ENCODE measurements at places on chromosomes 16 and 17.

- DNase-seq = no peak
These were observed 35.7 kb downstream of the PECAM1 start for GRCh38 chr17:64354824-64355535.

DNA sequence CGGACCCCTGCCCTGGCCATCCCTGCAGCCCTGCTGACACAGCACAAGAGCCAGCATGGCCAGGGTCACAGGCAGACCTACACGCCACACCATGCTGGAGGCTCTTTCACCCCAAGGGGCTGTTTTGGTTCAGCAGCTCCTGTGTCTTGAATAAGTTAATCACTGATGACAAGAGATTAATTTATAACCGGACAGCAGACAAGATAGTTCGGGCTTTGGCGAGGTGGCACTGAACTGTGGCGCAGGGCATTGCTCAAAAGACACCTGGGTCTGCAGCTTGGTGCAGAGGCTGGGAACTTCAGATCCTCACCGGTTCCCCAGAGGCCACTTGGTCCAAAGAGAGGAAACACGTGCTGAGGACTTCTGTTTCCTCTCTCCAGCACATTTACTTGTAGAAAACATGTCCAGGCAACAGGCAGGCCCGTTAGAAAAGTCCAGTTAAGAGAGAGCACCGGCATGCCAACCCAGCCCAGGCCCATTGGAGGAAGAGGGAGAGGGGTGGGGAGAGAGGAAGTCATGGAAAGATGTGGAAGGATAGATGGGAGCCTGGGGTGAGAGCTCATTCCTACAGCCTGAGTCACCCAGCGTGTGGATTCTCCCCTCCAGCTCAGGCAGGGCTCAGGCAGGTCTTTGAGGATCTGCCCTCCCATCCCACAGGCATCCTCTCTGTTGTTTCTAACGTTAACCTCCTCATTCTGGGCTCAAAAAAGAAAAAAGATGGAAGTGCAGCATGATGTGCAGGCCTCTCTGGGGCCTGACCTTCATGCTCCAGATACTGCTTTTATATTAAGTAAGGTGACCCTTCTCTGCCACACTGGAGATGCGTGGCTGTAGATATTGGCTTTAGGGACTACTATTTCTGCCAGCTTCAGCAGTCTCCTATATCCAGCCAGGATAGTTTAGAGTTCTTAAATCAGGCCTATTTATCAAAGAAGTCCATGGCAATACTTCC, 80.0 kb upstream of the HNF1B start:
- DNase-seq = no peak

DNA sequence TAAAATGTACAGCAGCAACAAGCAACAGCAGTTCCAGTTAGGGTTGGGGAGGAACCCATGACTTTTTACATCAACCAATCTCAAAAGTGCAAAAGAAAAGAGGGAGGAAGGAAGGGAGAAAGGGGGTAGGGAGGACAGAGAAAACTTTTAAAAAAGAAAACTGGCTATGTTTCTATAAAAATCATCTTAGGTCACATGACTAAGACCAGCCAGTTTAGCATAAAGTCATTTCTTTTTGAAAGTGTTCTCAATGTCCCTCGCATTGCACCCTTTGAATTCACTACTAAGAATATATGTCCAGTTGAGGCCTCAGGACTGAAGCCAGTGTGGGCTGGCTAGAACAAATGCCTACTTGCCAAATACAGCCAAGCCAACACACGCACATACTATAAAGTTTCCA, 28.9 kb downstream of the DCUN1D3 start:
- DNase-seq = no peak

GRCh38 chr17:80826346-80826954, 165.2 kb upstream of the CHMP6 start:
- no peak for DNase-seq

DNA sequence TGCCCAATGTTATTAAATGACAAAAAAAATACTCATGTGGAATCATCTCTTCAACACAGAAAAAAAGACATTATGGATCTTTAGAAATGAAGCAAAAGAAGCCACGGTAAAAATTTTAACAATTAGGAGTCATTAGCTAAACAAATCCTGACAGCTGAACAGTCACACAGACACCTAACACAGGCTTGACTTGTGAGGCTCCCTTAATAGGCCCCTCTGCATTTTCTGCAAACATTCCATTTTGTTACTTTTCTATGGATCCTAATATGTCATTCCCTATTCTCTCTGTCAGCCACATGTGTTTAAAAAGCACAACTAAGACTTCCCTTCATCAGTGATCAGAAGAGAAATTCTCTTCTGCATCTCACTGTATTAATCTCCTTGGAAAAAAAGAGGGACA, 1331.5 kb downstream of the CDH8 start:
- DNase-seq = no peak

- DNase-seq = no peak
These were observed 23.6 kb downstream of the ADAD2 start for GRCh38 chr16:84214451-84215066.

DNA sequence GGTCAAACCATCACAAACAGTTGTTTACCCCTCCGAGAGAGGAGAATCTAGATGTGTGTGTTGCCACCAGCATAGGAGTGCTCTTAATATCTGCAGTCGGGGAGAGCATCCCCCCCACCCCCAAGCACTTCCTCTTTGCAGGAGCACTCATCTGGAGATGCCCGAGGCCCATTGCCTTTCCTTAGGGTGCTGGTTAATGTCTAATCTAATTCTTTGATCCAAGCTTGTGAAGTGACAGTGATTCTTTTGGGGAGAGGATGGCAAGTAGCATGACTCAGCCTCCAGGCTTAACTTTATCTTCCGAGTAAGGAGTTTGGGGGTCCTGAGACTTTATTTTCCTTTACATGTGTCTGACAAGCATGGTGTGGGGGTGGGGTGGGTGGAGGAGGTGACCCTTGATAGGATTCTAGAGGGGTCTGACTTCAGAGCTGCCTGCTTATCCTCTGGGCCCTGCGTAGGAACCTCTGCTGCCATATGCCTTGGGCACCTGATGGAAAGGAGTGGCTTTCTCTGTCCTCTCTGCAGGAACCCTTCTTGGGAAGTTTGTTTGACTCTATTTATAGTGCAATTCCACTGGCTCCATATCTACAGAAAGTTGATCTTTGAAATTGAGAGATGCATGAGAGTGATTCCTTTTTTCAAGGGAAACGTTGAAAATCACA, 207.1 kb downstream of the SPECC1 start:
- DNase-seq = no peak

DNA sequence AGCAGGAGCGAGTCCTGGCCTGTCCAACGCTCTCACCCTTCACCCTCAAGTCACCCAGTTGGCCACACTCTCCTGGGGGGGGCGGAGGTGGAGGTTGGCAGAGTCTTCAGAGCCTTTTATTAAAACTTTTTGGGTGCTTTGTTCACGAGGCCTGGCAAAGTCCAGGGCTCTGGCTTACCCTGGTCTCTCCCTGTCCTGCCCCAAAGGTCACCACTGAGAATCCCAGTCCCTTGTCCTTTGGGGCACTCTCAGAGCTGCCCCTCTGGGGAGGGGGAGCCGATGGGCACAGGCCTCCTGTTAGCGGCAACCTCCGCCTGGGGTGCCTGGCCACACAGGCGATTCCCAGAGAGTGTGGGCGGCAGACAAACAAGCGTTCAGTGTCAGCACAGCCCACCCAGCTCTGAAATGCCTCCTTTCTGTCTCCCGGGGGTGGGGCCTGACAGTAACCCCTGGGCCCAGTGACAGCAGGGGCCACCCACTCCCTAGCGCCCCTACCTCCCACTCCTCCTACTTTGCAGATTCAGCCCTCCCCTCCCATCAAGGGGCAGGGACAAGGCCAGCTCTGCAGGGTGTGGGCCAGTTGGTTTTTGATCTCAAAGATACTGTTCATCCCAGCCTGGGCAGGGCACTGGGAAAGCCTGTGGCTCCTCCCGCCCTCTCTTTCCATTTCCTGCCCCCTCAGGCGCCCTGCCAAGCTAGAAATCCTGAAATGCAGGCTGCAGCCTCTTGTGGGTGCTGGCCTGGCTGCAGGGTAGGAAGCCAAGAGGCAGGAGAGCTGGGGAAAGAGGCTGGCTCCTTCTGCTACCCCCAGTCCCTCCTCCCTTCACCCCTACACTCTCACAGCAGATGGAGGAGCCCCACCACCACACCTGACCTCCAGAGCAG, 36.6 kb upstream of the EMP2 start:
- no peak for DNase-seq

GRCh38 chr16:48489376-48489775, 104.2 kb upstream of the SIAH1 start:
- DNase-seq = no peak

GRCh38 chr17:9241371-9241712, 220.0 kb downstream of the NTN1 start:
- no peak for DNase-seq

- no peak for DNase-seq
These were observed 3.9 kb upstream of the TNFSF12 start for GRCh38 chr17:7544911-7545310.

DNA sequence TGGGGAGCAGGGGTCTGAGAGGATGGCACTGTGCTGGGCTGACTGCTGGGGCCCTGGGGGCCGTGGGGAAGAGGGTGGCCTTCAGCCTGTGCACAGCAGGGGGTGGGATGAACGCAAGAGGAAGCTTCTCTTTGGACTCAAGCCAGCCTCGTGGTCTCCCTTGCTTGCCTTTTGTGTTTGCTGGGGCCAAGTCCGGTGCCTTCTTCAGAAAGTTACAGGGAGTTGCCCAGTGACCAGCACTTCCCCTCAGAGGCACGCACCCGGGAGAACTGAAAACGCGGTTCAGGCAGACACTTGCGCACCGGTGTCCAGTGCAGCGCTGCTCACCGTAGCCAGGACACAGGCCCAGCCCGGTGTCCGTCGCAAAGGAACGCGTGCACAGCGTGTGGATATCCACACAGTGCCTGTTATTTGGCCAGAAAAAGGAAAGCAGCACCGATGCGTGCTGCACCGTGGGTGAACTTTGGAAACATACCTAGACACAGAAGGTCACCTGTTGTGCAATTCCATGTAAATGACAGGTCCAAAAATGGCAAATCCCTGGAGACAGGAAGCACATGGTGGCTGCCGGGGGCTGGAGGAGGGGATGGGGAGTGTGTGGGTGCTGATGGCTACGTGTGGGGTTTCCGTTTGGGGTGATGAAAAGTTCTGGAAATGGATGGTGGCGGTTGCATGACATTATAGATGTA, 29.4 kb upstream of the NUDT16L1 start:
- DNase-seq = no peak

DNA sequence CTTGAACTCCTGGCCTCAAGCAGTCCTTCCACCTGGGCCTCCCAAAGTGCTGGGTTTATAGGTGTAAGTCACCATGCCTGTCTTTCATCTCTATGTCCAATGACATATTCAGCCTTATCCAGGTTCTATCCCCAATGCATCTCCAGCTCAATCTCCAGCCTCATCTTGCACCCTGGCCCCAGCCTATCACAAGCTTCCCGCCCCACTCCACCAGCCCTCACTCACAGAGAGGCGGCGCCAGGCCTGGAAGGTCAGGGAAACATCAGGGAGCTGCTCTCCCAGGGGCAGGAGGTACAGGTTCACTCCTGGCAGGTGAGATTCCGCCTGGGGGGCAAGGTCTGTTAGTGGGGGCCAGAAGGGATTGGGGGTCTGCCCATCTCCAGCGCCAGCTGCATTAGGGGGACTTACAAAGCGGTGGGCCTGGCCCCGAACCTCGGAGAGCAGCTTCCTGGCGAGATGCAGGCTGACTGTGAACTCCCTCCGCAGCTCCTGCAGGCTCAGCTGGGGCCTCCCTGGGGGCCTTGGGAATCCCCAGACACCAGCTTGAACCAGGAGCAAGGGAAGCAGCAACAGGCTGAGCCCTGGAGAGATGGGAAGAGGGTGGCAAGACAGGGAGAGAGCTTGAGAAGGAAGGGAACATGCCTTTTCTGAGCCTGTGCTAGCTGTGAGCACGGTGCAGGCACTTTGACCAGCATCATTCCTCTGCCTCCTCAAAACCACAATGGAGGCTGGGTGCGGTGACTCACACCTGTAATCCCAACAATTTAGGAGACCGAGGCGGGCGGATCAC, 3.0 kb downstream of the IL27 start:
- DNase-seq = no peak

DNA sequence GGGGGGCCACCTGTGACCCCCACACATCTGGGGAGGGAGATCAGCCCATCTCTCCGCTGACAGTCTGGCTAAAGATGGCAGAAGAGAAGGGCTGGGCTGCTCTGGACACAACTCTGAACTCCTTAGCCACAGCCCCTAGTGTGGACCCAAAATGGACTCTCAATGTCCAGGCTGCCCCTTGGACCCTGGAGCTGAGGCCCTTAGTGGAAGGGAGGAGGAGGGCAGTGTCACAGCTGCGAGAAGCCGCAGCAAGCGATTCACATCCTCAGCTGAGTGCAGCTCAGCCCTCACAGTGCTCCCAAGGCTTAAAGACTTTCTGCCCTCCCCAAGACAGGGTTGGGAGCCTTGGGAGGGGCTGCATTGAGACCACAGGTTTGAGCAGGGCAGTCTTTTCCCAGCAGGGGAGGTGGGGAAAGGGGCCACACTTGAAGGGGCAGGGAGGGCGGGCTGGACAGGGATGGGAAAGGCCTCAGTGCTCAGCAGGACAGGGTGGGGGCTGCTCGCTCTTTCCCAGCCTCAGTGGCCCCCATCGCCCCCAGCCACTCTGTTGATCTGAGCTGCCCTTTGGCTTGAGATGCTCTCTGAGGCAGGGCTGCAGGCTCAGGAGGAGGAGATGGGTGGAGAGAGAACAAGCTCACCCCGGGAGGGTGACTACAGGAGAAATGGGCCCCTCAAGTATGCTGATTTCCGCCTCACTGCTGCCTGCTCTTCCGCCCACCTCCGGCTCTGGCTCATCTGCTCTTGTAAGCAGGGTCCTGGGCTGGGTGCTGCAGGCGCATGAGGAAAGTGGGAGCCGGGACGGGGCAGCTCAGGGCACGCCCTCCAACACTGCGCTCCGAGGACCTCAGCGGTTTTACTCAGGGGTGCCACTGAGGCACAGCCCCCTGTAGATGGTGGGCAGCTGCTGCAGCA, 50.9 kb upstream of the MTSS2 start:
- no peak for DNase-seq

- no peak for DNase-seq
These were observed 140.7 kb downstream of the IRX3 start for GRCh38 chr16:54145881-54146280.

GRCh38 chr17:77473615-77474226, 333.0 kb downstream of the SEC14L1 start:
- no peak for DNase-seq

GRCh38 chr16:54193665-54194333, 92.8 kb downstream of the IRX3 start:
- no peak for DNase-seq

DNA sequence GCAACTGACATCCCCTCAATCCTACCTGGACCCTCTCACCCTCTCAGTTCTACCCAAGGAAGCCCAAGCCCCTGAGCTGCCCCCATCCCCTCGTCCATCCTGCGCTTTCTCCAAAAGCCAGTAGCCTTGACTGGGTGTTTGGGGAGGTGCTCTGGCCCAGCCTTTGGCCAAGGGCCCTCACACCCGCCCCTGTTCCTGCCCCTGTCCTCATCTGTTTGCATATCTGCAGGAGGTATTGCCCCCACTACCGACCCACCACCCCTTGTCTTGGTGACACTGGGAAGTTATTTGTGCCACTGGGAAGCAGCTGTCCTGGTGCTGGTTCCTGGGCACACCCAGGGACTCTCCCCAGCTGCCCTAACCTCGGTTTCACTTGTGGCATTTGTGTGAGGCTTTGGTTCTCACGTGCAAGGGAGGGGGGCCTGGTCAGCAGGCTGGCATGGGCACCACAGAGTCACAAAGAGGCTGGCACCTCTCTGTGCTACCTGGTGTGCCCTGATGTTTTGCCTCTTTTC, 75.3 kb downstream of the MRC2 start:
- no peak for DNase-seq

All from hematopoietic multipotent progenitor cell treated with erythropoietin and hydrocortisone succinate and interleukin-3 and kit ligand, for 17 days (in vitro differentiated cells).